ENCODE measurements at places on chromosomes 13 and 19. TPM values are rescaled to one million over a fixed set of nuclear protein-coding genes. Genes with fewer than 3 reads are reported as not detected.

GRK1 gene
- total RNA-seq, result 0.54 TPM

ZNF253 gene
- total RNA-seq, result 23.3 TPM

CYP4F12 gene
- total RNA-seq, result not detected

PLPP2 gene
- total RNA-seq, result 26.2 TPM

GRCh38 chr19:39828015-39828653, 5.8 kb downstream of the DYRK1B start:
- no peak for DNase-seq

- DNase-seq, result no peak
These were observed 74.6 kb upstream of the NPAS1 start for GRCh38 chr19:46944918-46945628.
